ENCODE measurements at places on chromosomes 4 and X.
A peak's percentile ranks its signal among the peaks of the same experiment; 100 is the strongest.

- DNase-seq: no peak
These were observed 1927.1 kb upstream of the PCDH7 start for GRCh38 chr4:28792917-28793597.

DNA sequence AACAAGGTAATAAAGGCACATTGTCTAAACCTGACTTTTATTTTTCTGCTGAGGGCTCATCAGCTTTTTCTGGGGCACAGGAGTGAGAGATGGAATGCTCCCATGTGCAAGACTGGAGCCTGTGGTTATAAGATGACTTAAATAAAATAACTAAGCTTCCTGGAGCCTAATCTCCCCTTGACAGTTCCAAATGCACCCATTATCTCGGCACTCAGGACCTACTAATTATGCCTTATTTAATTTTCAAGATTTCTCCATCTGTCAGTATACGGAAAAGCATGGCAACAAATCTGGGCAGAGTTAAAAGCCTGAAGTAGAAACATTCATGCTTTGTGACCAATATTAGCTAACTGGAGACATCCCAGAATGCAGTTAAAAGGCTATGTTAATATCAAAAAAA, 416.7 kb upstream of the TEX13C start:
- no peak for DNase-seq

DNA sequence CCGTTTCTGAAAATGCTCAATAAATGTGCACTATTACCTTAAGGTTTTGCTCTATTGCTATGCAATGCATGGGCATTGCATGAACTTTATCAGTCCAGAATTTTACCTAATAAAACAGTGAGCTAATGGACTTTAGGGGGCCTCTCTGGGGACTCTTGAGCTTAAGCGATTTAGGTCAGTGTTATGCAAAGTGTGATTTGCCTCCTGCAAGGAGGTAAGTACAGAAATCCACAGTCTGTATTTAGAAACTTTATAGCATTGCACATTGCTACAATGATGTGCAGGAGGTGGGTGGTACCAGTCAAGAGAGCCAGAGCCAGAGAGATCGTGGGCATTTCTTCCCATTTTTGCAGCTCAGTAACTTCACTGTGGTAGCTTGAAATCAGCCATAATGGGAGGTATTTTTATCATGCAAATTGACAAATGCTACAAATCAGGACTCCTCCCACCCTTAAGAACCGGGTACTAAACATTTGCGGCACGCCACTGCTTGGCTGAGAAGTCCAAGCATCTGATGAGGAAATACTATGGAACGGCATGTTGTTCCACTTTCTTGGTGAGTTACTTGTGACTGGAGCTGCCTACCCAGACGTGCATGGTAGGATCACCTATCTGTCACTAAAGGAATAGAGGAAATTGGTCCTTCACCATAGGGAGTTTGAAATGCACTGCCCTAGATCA, 174.6 kb upstream of the PGRMC2 start:
- no peak for DNase-seq

DNA sequence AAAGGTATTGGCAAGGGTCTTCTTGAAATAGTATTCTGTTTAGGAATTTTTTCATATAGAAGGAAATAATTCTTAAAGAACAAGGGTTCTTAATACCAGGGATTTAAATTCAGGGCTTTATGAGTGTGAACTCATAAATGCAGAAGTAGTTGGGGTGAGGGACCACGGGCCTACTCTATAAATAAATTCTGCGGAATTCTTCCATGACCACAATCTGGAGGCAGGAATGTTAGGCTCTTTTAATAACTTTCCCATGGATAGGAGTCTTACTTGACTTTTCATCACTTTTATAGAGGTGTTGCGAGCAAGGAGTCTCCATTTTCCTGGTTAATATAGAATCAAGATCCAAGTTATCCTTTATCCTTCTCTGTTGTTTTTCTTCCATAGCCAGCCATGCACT, 76.7 kb upstream of the SLC4A4 start:
- DNase-seq: no peak

DNA sequence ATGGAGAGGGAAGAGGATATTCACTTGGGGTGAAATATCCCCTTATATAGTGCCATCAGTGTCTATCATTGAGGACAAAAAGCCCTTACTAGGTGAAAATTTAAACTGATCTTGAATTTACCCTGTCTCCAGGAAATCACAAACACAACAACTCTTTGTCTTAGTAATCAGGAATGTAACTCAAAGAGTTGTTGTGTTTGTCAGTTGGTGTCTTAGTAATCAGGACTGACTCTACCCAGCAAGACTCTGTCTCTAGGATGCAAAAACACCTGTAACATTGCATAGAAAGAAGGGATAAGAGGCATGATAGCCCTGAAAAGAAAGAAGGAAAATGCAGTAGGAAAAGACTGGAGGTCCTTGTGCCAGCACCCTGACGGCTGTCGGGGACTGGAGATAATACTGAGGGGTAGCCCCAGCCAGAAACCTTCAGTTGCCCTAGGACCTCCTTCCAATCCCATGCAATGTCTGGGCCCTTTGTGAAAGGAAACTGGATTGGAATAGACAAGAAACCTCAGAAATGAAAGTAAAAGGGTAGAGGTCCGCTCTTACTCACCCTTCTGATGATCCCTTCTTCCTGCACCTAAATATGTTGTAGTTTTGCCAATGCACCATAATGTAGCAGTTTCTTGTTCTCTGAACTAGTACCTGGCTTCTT, 45.3 kb downstream of the HMGB2 start:
- no peak for DNase-seq

DNA sequence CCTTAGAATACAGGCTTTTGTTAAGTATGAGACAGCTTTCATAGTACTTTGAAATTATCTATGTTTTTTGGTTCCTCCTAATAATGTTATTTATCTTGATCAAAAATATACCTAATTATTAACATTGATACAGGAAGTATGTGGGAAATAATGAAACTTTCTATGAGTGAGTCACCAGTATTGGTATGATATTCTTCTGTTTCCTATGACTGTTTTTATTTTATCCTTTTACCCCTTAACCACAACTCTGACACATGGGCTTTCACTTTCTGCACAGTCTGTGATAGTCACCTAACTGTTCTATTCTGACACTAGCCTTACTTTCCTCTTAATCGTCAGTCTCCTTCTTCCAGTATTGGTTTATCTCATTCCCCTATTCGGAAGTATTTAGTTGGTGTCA, 4.7 kb downstream of the THAP9 start:
- DNase-seq: no peak

- no peak for DNase-seq
These were observed 685.7 kb upstream of the SLIT2 start for GRCh38 chr4:19566041-19566440.

- DNase-seq: no peak
These were observed 7.6 kb downstream of the PDE6B start for GRCh38 chr4:632926-633325.

DNA sequence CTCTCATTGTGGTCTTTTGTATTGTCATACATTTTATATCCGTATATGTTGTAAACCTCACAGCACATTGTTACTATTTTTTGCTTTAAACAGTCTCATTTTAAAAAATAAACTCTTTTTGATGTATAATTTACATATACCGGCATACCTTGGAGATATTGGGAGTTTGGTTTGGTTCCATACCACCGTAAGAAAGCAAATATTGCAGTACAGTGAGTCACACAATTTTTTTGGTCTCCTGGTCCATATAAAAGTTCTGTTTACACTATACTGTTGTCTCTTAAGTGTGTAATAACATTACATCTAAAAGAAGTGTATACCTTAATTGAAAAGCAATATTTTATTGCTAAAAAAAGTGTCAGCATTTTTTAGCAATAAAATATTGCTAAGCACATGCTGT, 70.0 kb downstream of the KDM6A start:
- DNase-seq: no peak

GRCh38 chrX:131704136-131704695, 160.3 kb downstream of the OR13H1 start:
- DNase-seq: peak; percentile 92

- DNase-seq: peak; percentile 89
These were observed 152.3 kb downstream of the WDFY3 start for GRCh38 chr4:84814094-84814750.

DNA sequence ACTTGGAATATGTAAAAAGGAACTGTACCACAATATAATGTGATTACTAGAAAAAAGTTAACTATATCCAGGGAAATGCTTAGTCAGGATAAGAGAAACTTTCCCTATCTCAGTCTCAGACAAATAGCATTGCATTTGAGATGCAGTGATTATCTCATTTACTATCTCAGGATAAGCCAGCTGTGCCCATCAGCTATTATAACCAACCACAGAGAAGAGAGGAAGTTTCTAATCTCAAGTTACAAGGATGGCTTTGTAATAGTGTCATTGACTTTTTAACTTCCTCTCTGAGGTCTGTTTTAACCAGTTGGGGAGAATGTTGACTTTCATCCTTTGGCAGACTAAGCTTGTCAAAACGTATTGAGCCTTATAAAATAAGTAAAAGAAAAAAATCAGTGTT, 56.5 kb downstream of the SNX25 start:
- DNase-seq: peak; percentile 3

GRCh38 chr4:186030399-186030775, 38.6 kb upstream of the TLR3 start:
- DNase-seq: no peak

- peak; percentile 15 for DNase-seq
These were observed 485.7 kb upstream of the HS3ST1 start for GRCh38 chr4:11914406-11914805.

GRCh38 chr4:73170518-73171198, 87.9 kb downstream of the ANKRD17 start:
- DNase-seq: peak; percentile 12

GRCh38 chr4:130484826-130485225, 1388.9 kb downstream of the C4orf33 start:
- DNase-seq: no peak

- no peak for DNase-seq
These were observed 72.1 kb downstream of the PARM1 start for GRCh38 chr4:75004755-75005668.

GRCh38 chrX:11395859-11396258, 102.6 kb downstream of the AMELX start:
- no peak for DNase-seq

GRCh38 chr4:62517716-62518115, 1317.6 kb downstream of the ADGRL3 start:
- DNase-seq: no peak

- DNase-seq: no peak
These were observed 99.4 kb downstream of the C4orf51 start for GRCh38 chr4:145779319-145779801.

GRCh38 chr4:186724864-186725468, 1.3 kb upstream of the FAT1 start:
- peak; percentile 62 for DNase-seq

- no peak for DNase-seq
These were observed 94.1 kb upstream of the BMP2K start for GRCh38 chr4:78682070-78682469.

- DNase-seq: peak; percentile 89
These were observed 186.5 kb upstream of the FSTL5 start for GRCh38 chr4:162350331-162350730.

- DNase-seq: peak; percentile 67
These were observed 3.5 kb upstream of the IQSEC2 start for GRCh38 chrX:53284684-53285447.

GRCh38 chr4:153634738-153635353, 49.2 kb upstream of the TLR2 start:
- peak; percentile 42 for DNase-seq

- DNase-seq: peak; percentile 90
These were observed at the start of gene TLR10 for GRCh38 chr4:38782452-38783108. Gene TLR10, minus strand, starts transcription at chr4:38782990. Its CDS starts 7,400 bp downstream, at chr4:38775590.

DNA sequence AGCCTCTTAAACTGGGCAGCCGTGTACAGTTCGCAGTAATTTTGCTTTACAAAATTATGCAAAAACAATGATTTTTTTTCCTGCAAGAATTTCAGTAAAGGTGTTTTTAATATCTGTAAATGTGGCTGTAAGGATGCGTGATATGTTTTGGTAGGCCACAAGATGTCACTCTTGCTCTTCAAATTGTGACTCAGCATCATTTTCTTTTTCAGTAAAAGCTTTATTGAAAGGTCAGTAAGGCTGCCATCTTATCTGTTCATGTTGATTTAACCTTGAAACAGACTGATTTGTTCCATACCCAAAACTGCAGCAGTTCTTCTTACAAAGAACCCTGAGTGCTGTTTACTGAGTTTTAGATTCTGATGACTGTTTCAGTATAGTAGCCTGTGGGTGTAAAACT, 39.9 kb downstream of the TXLNG start:
- DNase-seq: peak; percentile 72

DNA sequence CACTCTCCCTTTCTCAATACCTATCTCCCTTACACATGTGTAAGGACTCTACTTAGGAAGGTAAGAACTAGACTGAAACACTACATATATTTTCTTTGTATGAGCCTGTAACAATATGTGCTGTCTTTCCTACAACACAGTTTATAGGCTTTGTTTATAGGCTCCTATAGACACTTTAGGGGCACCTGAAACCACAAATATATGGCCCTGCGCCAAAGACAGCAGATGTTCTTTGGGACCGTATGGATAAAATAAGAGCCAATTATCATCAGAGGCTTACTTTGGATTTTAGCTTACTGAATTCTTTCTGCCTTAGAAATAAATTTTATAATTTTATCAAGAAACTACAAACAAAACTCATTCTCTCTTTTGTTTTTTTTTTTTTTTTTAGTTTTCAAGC, 16.6 kb upstream of the CXCL3 start:
- peak; percentile 37 for DNase-seq

DNA sequence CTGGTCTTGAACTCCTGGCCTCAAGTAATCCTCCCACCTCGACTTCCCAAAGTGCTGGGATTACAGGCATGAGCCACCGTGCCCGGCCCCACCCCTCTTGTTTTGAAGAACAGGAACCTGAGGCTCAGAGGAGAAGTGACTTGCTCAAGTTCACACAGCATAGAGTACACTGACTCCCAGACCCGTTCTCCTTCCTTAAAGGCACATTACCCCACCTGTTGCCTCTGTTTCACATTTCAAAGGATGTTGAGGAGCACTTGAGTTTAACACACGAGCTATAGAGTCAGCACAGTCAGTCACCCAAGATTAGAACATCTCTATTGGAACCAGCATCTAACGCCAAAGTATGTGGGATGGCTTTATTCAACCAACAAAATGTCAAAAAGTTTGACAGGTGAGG, 51.1 kb downstream of the RAI2 start:
- DNase-seq: no peak

- peak; percentile 67 for DNase-seq
These were observed 14.3 kb downstream of the TEC start for GRCh38 chr4:48255072-48255958.

DNA sequence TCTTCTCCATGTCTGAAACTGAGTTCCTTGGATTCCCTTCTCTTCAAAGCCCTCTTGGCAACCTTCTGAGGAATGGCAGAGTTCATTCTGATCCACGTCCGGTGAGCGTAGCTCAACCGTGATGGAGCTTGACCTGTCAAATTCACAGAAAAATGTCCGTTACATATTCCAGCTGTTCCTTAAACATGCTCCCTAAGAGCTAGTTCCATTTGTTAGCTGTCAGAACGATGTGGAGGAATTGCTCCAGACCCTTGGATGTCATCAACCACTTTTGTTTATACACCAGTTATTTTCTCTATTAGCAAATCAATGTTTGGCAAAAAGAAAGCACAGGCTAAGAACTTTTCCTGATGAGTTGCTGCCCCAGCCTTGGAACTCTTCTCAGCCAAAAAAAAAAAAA, 50.1 kb downstream of the NHS start:
- DNase-seq: no peak

GRCh38 chr4:107492566-107492965, 227.5 kb downstream of the PAPSS1 start:
- peak; percentile 54 for DNase-seq
